ENCODE measurements at places on chromosomes 4 and X.
A peak's percentile ranks its signal among the peaks of the same experiment; 100 is the strongest.

GRCh38 chr4:150773729-150774449 is 191.9 kb downstream of the MAB21L2 start:
- no peak for DNase-seq

- DNase-seq, result no peak
Observed at GRCh38 chrX:45479196-45479834, 278.6 kb upstream of the DIPK2B start.

GRCh38 chr4:1310031-1310795 is 20.5 kb downstream of the MAEA start:
- DNase-seq, result no peak

GRCh38 chr4:172899861-172900260 is 268.8 kb upstream of the GALNT7 start:
- no peak for DNase-seq

GRCh38 chr4:39365360-39365759 is 802 bp downstream of the RFC1 start:
- no peak for DNase-seq

GRCh38 chrX:1860936-1861594 is 246.2 kb downstream of the ASMT start:
- DNase-seq, result no peak

- no peak for DNase-seq
Observed at GRCh38 chr4:110092646-110093045, 105.8 kb downstream of the ELOVL6 start.

DNA sequence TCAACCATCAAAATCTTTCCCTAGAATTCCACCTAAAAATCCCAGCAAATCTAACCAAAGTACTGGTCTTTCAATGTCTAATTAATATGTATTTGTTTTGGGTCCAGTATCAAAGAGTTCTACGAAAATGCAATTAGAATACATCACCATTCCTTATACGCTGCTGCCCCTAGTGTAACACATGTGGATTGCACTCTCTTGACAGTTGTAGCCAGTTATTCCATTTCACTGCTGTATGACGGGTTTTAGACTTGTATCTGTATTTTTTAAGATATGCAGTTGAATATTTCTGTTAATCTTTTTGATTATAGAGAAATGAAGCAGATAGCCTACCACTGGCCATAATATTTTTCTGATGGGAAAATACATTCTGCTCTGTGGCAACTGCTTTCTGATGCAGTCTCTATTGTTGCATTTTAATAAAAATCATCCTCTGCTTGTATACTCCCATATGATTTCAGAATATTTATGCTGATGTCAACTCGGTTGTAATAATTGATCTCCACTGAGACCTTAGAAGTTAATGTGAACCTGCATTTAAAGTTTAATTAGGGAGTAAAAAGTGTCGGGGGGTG is 17.1 kb upstream of the PAGE2B start:
- no peak for DNase-seq

GRCh38 chrX:40877887-40878286 is 142.5 kb upstream of the MED14 start:
- no peak for DNase-seq

DNA sequence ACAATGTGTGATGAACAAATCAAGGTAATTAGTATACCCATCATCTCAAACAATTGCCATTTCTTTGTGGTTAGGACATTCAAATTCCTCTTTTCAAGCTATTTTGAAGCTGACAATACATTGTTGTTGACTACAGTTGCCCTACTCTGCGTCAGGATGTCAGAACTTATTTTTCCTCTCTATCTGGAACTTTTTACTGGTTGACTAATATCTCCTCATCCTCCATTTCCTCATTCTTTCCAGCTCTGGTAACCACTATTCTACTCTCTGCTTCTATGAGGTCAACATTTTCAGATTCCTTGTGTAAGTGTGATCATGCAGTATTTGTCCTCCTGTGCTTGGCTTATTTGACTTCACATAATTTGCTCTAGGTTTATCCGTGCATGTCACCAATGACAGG is 240.5 kb upstream of the HS3ST1 start:
- DNase-seq, result no peak

DNA sequence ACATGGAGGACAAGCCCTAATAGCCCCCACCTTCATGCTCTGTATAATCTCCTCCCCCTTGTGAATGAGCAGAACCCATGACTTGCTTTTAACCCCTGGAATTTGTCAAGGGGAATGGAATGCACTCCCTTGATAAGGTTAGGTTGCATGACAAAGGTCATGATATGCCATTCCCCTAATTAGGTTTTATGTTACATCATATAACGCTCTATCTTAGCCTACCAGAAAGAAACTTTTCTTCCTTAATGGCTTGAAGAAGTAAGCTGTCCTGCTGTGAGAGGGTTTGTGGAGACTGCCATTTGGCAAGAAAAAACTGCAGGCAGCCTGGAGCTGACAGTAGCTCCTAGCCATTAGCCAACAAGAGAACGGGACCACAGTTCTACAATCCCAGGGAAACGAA is 399.8 kb upstream of the MAD2L1 start:
- DNase-seq, result no peak

DNA sequence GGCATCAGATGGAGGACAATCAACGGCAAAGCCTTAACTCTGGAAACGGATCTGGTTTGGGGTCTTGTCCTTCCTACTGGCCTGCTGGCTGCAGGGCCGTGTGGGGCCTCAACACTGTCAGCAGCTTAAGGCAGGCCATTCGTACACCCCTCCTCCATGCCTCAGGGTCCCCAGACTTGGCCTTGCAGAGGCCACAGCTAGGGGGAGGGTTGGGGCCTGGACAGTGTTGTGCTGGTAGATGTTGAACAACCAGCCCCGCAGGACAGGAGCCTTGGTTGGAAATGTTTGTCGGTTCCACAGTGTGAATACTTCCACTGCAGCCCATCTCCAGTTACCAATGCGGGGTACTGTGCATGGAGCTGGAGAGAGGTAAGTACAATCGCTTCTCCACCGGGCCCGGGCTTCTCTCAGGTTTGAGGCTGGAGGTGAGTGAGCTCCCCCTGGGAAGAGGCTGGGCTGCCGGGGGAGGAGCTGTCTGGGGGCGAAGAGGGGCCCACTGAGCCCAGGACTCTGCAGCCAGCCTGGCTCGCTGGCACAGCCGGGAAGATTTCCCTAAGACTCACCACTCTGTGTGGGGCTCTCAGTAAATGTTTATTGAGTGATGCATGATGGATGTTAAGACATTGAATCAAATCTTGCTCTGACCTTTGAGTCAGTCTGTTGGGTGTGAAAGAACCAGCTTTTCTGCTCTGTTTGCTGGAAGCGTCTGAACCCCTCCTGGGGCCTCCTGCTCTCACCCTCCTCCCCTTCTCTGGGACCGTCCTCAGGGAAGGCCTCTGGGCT is 19.7 kb upstream of the GPR78 start:
- no peak for DNase-seq

DNA sequence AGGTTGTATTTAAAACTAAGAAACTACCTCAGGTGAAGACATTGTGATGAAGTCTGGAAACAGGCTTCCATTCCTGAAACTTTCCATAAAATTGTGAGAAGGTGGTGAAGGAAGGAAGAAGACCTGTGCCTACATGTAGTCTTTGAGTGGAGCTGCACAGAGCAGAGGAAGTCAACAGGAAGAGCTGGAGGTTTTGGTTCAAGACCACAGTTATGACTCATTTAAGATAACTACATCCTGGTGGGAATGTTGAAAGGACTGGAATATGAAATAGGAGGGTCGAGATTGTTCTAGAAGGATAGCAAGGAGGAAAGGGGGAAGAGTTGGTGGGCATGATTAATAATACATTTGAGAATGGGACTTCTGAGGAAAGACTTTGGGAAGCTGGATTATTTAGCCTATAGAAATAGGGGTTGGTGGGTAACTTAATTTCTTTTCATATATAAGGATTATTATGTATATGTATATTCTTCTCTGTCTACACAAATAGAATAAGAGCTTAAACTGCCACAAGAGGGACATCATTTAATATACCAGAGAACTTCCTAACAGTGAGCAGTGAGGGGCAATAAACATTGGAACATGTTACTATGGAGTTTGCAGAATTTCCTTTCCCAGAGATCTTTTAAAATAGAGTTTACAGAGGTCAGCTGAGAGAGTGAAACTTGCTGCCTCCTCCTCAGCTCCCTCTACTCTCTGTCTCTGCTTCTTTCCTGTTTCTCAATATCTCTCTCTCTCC is 23.5 kb downstream of the AWAT2 start:
- no peak for DNase-seq

DNA sequence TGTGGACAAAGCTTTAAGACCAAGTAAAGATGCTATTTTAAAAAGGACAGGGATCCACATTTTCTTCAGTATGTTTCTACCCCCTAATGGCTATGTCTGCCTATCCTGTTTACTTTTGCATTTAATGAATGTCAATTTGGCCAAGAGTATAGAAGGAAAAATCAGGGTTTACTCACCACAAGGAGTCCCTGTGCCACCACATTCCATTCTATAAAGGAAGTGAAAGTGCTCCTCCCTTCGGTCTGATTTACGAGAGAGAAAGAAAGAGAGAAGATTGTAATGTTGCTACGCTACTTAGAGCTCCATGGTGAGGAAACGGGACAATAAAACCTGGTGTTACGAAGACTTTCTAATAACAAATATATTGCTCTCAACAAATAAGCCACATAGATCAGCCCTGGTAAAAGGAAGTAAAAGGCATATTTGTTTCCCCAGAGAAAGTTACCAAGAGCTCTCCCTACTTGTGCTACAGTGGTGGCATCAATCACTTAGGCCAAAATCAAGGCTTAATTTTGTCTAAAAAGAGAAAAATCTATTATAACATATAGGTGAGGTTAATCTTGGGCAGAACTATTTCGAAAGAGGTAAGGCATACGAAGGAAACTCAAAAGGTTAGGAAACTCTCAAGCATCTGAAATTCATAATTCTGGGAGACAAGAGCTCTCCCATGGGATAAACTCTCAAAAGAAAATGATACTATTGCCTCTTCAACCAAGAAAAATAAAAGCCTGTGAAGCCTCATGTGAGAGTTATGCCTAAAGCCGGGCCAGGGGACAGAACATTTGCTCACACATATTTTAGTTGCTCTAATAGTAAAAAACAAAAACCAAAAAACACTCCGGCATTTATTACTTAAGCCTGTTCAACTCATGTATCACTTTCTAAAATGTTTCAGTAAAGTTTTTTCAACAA is 29.5 kb downstream of the TAPT1 start:
- DNase-seq, result no peak

DNA sequence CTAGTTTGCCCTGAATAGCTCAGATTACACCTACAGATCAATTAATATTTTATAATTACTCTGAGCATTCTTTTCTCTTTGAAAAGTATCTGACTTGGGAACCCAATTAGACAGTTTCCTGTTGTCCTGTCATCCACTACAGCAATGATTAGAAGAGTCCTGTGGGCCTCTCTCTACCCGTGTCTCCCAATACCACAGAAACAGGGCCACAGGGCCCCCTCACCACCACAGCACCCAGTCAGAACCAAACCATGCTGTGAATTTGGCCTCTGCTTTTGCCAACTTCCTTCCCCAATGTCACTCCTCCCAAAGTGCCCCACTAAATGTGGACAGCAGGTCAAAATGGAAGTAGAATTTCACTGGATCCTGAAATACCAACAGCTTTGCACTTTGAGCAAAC is 10.3 kb downstream of the USP46 start:
- no peak for DNase-seq

- no peak for DNase-seq
Observed at GRCh38 chr4:37082912-37083311, 161.6 kb upstream of the NWD2 start.

- DNase-seq, result no peak
Observed at GRCh38 chrX:37662181-37662580, 23.4 kb upstream of the XK start.

- DNase-seq, result no peak
Observed at GRCh38 chr4:153909672-153910071, 120.8 kb upstream of the SFRP2 start.

DNA sequence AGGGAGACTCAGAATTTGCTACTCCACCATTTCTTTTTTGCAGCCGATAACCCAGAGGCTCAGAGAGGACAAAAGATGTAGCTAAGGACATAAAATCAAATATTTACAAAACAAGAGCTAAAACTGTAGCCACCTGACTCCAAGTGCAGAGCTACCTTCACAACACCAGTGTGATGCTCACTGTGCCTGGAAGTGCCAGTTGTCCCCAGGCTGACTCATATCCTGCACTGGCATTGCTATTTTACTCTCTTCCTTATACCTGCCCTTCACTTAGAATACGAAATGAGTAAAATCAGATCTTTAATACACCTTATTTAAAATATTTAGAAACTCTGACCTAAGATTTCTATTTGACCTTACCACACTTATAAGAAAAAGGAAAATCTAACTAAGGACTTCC is 39.5 kb downstream of the SLC7A11 start:
- DNase-seq, result no peak

GRCh38 chr4:96175871-96176270 is 336.0 kb downstream of the PDHA2 start:
- DNase-seq, result no peak

- DNase-seq, result no peak
Observed at GRCh38 chrX:108221301-108221864, 129.8 kb downstream of the ATG4A start.

GRCh38 chr4:47639531-47639930 is 154.5 kb downstream of the ATP10D start:
- no peak for DNase-seq

GRCh38 chr4:148152868-148153625 is 289.2 kb downstream of the NR3C2 start:
- DNase-seq, result no peak

GRCh38 chrX:19883878-19884277 is 3.5 kb downstream of the SH3KBP1 start:
- DNase-seq, result no peak

DNA sequence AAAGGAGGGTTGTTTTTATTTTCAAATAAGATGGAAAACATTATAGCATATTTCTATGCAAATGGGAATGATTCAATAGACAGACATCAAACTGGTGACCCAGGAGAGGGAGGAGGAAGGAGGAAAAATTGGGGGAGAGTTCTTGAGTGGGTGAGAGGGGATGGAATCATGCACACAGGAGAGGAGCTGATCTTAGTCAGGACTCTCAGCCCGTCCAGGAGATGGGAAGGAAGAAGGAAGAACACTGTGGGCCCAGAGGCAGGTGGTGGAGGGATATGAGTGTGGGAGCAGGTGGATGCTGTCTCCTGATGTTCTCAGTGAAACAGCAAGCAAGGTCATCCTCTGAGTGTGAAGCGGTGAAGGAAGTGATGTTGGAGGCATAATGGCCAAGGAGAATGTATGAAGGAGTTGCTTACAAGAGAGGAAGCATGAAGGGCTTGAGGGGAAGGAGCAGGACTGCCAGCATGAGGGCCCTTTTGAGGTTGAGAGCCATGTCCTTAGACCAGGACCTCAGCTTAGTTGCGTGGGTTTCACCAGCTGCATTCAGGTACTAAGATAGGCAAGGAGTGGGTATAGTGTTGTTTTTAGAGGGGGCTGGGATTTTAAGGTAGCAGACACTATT is 161.7 kb upstream of the NAP1L5 start:
- no peak for DNase-seq

- DNase-seq, result no peak
Observed at GRCh38 chr4:112253382-112254000, 21.9 kb downstream of the AP1AR start.

- DNase-seq, result no peak
Observed at GRCh38 chr4:55682295-55682694, 46.2 kb upstream of the NMU start.

- peak; percentile 84 for DNase-seq
Observed at GRCh38 chr4:742742-743311, 37.2 kb downstream of the PCGF3 start.

GRCh38 chr4:153469031-153469430 is 2.9 kb downstream of the TMEM131L start:
- DNase-seq, result no peak

GRCh38 chrX:1468250-1468772 is 15.6 kb upstream of the ASMTL start:
- no peak for DNase-seq
